ENCODE measurements at places on chromosomes 12 and 14. TPM values are rescaled to one million over a fixed set of nuclear protein-coding genes. Genes with fewer than 3 reads are reported as not detected.

- no peak for DNase-seq
Measured at GRCh38 chr14:81767266-81767995, 233.8 kb upstream of the SEL1L start.

The FAR2 gene
- total RNA-seq, result 3.2 TPM

- DNase-seq, result no peak
Measured at GRCh38 chr14:55540847-55541773, 38.9 kb upstream of the KTN1 start.

The KRT2 gene
- total RNA-seq, result not detected

The PLEKHG3 gene
- 22.0 TPM for total RNA-seq

DNA sequence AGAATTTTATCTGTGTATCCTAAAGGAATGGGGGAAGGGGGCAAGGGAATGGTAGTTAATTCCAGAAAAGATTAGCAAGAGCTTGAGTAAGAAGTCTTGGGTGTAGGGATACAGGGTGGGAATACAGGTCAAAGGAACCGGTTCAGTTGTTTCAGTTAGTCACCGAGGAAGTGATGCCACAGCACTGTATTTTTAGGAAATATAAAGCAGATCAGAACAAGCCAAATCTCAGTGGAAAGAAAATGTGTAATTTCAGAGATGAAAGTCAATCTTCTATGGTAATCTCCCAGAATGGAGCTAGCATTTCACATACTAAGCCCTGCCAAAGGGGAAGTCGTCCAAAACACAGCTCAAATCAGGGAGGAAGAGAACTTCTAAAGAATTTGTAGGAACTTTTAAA is 4.7 kb upstream of the TUBA1C start:
- DNase-seq, result no peak

The TAS2R7 gene
- not detected for total RNA-seq

- no peak for DNase-seq
Measured at GRCh38 chr14:28303248-28303647, 463.3 kb upstream of the FOXG1 start.

DNA sequence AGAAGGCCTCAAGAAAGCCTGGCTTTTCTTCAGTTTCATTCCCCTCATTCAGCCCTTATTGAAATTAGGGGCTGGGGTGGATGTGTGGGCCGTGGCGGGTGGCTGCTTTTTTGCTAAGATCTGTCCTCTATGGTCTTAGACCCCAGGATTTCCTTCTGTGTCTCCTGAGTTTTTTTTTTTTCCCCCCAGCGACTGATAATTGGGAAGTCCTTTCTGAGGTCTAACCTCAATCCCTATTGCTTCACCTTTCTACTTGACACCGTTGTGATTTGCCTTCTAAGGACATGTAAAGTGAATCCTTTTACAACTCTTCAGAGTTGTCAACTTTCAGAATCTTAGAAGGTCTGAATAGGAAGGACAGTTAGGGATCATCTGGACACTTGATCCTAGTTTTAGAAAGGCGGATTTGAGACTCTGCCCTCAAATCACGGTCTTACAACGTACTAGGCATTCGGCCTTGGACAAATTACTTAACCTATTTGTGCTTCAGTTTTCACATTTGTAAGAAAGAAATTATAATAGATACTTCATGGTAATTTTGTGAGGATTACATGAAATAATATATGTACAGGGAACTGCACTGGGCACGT is 4.4 kb downstream of the GPR84 start:
- no peak for DNase-seq

DNA sequence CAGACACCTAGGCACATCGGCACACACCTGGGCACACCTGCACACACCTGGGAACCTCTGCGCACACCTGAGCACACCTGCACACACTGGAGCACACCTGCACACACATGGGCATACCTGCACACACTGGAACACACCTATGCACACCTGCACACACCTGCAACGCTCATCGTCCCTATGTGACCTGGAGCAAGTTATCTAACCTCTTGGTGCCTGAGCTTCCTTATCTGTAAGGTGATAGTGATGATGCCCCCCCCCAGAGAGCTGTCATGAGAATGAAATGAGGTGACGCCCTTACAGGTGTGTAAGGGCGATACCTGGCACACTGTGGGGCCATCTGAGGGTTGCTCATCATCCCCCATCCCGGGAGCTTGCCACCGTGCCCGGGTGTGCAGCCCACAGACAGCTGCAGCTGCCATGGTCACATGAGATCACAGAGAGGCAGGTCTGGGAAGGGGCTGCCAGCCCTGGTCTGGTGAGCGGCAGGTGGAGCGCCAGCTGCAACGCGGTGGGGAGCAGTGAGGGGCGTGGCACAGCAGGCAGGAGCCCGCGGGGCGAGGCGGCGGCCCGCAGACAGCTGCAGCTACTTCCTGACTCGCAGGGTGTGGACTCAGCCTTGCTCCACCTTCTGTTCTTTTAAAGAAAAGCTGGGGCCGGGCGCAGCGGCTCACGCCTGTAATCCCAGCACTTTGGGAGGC is 59.9 kb upstream of the FBRSL1 start:
- no peak for DNase-seq

DNA sequence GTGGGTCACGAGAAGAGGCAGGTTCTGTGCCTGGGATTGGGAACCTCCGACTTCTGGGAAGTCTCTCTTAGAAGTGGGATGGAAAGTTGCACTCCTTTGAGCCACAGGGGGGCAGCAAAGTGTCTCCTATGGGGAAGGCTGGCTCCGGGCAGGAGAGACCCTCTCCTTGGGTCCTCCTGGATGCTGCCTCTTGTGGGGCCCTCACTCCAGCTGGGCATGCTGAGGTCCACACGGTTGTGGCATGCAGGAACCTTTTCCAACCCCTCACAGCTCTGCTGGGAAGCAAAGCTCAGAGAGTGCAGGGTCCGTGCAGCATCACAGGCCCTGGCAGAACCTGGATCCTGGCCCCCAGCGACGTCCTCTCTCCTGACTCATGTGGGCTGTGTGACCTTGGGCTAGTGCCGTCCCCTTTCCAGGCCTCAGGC is 17.4 kb downstream of the SDSL start:
- peak; percentile 47 for DNase-seq

- no peak for DNase-seq
Measured at GRCh38 chr14:103393676-103394626, 8.7 kb downstream of the MARK3 start.

GRCh38 chr12:24997496-24997895 is 48.6 kb upstream of the BCAT1 start:
- no peak for DNase-seq

The USP5 gene
- total RNA-seq, result 66.2 TPM
